RPMI8226 (cell line): ENCODE measurements at places on chromosomes 4 and X.

GRCh38 chr4:116099596-116099995 is 985.8 kb downstream of the TRAM1L1 start:
- DNase-seq: no peak

- DNase-seq: no peak
Observed at GRCh38 chrX:154010330-154011087, 9.2 kb downstream of the IRAK1 start.

- peak; percentile 22 for DNase-seq
Observed at GRCh38 chr4:87375719-87376291, 15.2 kb downstream of the HSD17B11 start.

DNA sequence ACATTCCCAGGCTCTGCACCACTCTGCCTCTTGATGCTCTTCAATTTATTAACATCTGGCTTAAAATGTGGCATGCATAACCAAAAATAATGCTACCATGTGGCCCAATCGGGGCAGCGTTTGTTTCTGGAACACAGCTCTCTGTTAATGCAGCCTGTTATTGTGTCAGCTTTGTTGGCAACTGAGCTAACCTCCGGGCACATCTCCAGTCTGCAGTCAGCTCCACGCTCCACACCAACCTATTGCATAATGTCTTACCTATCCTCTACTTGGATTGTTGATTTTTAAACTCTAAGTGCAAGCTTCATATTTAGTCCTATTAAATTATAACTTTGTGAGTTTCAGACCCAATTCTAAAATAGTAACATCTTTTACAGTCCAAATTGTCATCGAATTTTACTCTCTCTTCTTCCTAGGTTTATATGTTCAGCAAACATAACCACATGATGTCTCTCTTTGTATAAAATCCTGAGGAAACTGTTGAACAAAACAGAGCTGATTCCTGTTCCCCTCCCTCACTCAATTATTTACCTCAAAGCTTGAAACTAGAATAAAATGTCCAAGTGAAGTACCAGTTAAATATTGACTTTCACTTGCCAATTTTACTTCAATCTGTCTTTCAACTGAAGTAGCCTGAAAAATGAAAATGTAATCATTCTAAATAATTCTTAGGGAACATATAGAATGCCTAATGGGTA is 92.2 kb upstream of the RAPGEF2 start:
- no peak for DNase-seq

DNA sequence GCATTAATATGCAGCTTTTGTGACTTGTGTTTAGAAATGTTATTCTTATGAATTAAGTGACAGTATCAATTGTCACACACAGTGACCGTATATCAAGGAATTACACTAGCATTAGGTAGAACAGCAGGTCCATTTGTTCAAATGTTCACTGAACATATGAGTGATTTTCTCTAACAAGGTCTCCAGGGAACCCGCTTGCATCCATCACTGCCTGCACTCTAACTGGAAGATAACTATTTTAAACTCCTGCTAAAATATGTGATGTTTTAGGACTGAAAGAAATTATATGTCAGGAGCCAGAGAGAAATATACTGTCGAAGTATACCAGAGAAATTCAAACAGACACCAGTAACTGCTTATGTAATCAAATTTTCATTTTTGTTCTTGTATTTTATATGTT is 1395.7 kb downstream of the PCDH18 start:
- DNase-seq: no peak

GRCh38 chrX:25941087-25941486 is 197.1 kb upstream of the MAGEB18 start:
- DNase-seq: no peak

GRCh38 chrX:45710081-45710801 is 509.6 kb upstream of the DIPK2B start:
- DNase-seq: no peak

DNA sequence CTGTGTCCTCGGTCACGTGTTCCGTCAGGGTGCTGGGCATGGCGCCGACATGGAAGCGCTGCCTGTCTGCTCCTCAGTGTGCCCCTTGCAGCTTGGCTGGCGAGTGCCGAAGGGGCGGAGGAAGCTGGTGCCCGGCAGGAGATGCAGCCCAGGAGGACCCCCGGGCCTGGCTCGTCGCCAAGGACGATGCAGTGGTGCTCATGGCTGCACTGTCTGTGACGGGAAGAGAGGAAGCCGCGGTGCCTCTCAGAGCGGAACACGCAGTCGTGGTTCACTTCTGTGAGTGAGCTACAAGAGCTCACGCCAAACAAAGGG is 38.1 kb downstream of the FGFRL1 start:
- DNase-seq: no peak

DNA sequence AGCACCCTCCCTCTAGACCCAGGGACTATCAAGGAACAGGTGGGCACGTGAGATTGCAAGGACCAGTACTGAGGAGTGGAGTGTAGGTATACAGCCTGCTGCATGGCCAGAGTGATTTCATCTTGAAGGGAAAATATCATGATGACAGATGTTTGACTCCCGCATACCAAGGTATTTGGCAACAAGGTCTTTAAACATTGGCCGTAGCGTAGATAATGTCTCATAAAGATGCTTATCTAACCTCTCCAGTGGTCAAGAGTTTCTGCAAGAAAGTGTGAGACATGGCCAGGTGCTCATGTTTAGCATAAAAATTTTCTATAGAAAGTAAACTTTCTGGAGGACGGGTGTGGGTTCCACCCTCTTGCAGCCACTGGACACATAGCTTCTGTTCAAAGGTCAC is 18.7 kb upstream of the ZNF630 start:
- DNase-seq: no peak

DNA sequence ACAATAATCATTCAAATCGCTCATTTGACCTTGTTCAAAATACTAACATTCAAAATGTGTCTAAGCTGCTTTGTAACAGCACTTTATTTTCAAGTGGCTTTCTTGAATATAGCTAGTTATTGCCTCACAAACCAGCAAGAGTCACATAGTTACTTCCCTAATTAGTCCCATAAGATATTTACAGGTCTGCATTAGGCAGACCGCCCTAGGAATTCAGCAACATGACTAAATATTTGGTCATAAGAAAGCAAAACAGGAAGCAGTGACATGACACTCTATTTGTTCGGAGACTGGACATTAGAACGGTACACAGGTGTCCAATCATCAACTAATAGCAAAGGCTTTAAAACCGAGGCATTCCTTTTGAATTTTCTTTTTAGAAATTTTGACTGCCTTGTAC is 262.0 kb downstream of the COL25A1 start:
- no peak for DNase-seq

GRCh38 chr4:56048702-56049431 is 100.1 kb downstream of the CEP135 start:
- peak; percentile 72 for DNase-seq

- peak; percentile 26 for DNase-seq
Observed at GRCh38 chrX:136708348-136708747, 60.4 kb downstream of the CD40LG start.

- DNase-seq: no peak
Observed at GRCh38 chr4:166092797-166093290, 219.8 kb downstream of the TLL1 start.

GRCh38 chrX:126165401-126165720 is 728 bp downstream of the DCAF12L2 start:
- DNase-seq: no peak

DNA sequence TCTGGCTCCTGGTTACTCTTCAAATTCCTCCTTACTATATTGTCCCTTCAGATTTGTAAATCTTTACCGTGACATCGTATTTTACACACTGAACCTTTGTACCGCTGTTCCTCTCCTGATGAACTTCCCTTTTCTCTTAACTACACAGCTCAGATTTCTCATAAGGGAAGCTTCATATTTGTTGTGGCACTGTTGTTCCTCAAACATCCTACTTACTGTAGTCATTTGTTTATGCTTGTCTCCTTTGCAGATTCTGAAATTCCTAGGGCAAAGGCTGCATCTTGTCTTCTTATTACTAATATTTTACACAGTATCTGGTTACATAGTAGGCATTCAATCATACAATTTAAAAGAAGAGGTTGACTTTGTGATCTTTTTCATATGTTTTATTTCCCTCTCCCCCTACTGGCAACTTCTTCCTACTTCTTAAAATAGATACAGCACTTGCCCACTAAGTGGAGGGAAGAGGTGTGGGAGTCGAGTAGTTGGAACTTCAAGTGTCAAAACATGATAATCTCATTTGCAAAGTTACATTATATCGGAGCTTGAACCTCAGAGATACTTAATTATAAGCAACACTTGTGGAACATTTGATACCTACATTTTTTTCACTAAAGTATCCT is 50.0 kb downstream of the TET2 start:
- no peak for DNase-seq

- DNase-seq: peak; percentile 9
Observed at GRCh38 chrX:22950269-22951266, 49.2 kb upstream of the DDX53 start.
